Heart left ventricle (tissue), 16 donors: ENCODE measurements at places on chromosomes 1 and 21. TPM values are rescaled to one million over a fixed set of nuclear protein-coding genes. Genes with fewer than 3 reads are reported as not detected.

MAP10 gene
- total RNA-seq = 4.6 TPM

MAGI3 gene
- 9.8 TPM for total RNA-seq

HES4 gene
- total RNA-seq = 26.8 TPM

FASLG gene
- total RNA-seq = 0.91 TPM

AQP10 gene
- total RNA-seq = not detected
